ENCODE measurements at places on chromosomes 7 and 10.

GRCh38 chr7:15556339-15557105 is 5.3 kb downstream of the AGMO start:
- no peak for ATAC-seq

DNA sequence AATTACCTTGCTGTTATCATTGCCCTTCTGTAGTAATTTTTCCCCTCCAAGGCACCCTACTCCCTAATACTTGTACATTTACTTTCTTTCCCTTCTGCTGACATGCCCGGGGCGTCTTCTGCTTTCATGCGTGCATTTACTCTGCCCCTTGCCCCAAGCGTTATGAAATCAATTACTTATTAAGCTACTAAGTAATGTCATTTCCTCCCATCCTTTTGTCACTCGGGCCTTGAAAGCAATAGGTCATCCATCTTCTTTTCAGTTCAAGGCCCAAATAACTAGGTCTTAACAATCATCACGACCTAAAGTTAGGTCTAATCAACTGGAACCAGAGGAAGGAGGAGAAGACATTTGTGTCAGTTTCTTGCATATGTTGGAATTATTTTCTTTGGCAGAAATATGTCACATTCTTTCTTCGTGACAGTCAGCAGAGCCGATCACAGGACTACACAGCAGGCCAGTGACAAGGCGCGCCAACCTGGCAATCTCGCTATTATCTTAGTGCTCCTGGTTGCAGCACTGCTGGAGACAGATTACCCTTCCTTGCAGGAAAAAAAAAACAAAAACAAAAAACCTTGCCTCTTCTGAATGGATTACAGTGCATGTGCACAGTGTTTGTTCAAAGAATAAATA is 179.2 kb downstream of the RELN start:
- ATAC-seq = no peak

- ATAC-seq = peak; percentile 95
These were observed 100.0 kb upstream of the EGR2 start for GRCh38 chr10:62916141-62916603.

DNA sequence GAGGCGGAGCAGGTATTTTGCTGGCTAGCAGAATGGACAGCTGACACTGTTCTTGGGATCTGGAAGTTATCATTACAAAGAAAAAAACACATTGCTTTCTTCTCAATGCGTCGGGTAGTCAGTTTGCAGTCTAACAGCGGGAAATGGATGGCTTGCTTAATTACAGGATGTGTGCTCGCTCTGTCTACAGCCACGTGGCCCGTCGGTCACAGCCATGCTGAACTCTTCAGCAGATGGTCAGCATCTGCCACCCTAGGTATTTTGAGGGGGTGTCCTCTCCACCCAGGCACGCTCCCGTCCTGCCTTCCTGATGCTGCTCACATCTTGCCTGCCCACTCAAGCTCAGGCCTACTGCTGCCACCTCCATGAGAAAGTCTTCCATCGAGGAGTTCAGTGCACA is 20.4 kb upstream of the INMT start:
- ATAC-seq = no peak

GRCh38 chr10:21194510-21194993 is 297.4 kb upstream of the NEBL start:
- peak; percentile 82 for ATAC-seq

GRCh38 chr10:132650611-132651250 is 113.1 kb downstream of the INPP5A start:
- ATAC-seq = no peak

DNA sequence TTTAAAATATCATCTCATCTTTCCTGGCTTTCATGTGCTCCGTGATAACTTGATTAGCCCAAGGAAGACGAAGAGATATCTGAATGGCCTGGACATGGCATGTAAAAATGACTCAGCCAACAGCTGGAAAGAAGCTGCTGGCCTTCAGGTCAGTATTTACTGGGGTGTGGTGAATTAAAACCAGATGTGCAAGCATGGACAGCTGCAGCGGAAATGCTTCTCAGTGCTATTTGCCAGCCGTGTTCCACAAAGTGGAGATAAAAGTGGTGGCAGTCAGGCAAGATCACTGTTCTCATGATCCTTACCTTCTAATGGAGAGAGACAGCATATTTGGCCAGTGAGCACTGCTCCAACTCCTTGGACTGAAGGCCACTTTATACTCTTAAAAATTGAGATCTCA is 203.1 kb upstream of the VSTM2A start:
- ATAC-seq = no peak

- ATAC-seq = no peak
These were observed 8.4 kb downstream of the GOLGA7B start for GRCh38 chr10:97858001-97858439.

- ATAC-seq = no peak
These were observed 35.8 kb upstream of the TMEM236 start for GRCh38 chr10:17716161-17716560.

- no peak for ATAC-seq
These were observed 153.7 kb upstream of the NPVF start for GRCh38 chr7:25381818-25382589.

DNA sequence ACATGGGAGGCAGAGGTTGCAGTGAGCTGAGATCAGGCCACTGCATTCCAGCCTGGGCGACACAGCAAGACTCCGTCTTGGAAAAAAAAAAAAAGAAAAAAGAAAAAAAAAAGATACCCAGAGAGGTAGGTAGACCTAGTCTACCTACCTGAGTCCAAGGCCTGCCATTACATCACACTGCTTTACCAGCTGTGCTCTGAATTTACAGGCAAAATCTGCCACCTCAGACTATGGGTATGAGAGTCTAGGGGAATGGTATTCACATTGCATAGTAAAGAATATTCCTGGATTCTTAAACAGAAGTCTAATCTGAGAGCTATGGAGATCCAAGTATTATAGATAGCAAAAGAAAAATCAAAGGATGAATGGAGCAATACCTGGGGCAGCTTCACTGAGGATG is 50.2 kb downstream of the NDUFB2 start:
- ATAC-seq = no peak

- ATAC-seq = no peak
These were observed 131.0 kb downstream of the PLXDC2 start for GRCh38 chr10:19947215-19947614.

GRCh38 chr7:135253851-135254771 is 20.5 kb downstream of the STRA8 start:
- ATAC-seq = peak; percentile 79

DNA sequence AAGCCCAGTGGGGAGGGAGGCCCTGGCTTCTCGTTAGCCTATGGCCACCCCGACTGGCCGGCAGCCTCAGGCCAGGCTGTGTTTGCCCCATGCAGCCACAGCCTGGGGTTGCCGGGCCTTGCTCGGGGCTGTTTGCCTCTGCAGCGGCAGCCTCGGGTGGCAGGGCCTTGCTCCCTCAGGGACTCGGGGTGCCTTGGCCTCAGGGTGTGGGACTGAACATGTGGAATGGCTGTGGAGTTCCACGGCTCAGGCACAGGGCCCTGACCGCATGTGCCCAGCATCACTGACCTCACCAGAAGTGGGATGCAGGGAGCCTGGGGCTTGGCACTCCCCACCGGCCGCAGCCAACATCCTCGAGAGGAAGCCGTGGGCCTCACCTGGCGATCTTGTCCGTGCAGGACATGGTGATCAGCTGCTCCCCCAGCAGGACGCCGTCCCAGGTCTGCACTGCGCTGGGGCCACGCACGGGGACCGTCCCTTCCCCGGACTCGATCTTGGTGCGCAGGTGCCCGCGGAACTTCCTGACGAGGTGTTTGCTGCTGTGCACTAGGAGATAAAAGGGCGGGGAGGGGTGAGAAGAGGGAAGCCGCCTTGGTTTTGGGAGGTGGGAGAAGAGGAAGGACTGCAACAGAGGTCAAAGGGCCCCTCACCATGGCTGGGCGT is 160.5 kb downstream of the WDR37 start:
- ATAC-seq = no peak

GRCh38 chr10:89224739-89225443 is 17.8 kb upstream of the CH25H start:
- ATAC-seq = peak; percentile 41

GRCh38 chr10:34995925-34996324 is 94.2 kb downstream of the CUL2 start:
- ATAC-seq = no peak

DNA sequence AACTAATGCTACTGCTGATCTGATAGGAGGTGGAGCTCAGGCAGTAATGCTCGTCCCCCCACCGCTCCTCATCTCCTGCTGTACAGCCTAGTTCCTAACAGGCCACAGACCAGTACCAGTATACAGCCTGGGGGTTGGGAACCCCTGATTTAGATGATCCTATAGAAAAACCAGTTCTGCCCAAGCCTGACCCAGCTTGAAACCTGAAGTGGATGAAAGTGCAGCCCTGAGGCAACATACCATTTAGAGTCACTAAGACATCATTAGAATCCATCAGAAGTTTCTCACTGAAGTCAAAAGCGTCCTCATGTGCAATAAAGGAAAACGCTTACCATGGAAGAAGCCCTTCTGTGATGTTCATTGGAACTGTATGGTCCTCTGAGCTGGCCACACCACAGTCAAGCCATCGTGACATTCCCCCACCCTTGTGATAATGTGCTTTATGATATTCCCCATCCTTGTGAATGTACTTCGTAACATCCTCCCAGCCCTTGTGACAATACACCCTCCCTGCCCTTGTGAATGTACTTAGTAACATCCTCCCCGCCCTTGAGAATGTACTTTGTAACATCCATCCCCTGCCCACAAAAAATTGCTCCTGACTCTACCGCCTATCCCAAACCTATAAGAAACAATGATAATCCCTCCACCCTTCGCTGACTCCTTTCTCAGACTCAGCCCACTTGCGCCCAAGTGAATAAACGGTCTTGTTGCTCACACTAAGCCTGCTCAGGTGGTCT is 65.9 kb upstream of the HECTD2 start:
- peak; percentile 83 for ATAC-seq

DNA sequence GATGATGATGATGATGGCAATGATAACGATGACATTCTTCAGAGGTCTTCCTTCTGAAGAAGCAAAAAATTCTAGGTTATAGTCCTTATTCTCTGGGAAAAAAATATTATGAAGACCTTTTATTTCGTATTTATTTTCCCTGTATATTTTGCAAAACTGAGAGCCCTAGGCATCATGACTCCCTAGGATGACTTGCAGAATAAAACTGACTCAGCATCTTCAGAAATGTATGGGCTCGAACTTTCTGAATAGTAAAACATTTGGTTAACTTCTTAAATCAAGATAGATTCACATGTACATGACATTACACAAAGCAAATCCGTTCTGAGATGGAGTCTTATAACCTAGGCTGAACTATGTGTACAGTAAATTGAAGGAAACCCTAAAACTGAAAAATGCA is 29.4 kb downstream of the DKK1 start:
- no peak for ATAC-seq

DNA sequence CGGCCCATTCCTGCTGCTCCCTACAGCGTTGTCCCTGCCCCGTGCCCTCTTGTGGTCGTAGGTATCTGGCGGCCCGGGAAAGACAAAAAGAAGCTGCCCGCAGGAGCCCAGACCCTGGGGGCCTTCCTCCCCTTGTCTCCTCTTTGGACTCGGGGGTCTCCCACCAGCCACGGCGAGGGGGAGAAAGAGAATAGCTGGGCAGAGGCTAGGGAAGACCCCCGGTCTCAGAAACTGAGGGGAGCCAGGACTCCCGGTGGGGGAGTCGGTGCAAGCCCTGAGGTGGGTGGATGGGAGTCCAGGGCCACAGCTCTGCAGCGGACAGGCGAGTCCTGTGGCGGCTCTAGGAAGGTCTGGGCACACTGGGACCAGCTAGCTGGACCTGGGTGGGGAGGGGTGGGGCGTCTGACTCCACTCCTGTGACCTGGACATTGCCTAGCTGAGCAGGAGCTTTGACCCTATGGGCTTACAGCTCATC is 1.3 kb upstream of the SH2D4B start:
- no peak for ATAC-seq

DNA sequence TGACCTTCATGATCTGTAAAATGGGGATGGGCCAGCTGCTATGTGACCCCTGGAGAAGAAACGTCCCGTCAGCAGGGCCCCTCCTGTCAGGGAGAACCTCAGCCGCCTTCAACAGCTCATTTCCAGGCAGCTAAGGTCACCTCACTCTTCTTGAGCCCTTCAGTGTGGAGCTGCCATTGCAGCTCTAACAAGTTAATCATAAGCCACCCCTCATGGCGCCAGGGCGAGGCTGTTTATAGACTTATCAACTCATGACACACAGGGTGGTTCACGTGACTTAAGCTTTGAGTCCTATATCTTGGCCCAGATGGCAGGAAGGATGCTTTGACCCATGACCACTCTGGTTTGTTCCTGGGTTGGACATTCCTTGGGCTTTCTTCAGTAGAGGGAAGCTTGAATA is 315.1 kb downstream of the TNS3 start:
- ATAC-seq = peak; percentile 23

GRCh38 chr10:127989481-127990012 is 82.6 kb downstream of the PTPRE start:
- no peak for ATAC-seq

DNA sequence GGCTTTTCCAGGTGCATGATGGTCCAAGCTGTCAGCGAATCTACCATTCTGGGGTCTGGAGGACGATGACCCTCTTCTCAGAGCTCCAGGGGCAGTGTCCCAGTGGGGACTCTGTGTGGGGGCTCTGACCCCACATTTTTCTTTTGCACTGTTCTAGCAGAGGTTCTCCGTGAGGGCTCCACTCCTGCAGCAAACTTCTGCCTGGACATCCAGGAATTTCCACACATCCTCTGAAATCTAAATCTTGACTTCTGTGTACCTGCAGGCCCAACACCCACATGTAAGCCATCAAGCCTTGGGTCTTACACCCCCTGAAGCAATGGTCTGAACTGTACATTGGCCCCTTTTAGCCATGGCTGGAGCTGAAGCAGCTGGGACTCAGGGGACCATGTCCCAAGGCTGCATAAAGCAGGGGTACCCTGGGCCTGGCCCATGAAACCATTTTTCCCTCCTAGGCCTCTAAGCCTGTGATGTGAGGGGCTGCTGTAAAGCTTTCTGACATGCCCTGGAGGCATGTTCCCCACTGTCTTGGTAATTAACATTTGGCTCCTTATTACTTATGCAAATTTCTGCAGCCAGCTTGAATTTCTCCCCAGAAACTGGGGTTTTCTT is 86.9 kb downstream of the ZNF783 start:
- no peak for ATAC-seq

DNA sequence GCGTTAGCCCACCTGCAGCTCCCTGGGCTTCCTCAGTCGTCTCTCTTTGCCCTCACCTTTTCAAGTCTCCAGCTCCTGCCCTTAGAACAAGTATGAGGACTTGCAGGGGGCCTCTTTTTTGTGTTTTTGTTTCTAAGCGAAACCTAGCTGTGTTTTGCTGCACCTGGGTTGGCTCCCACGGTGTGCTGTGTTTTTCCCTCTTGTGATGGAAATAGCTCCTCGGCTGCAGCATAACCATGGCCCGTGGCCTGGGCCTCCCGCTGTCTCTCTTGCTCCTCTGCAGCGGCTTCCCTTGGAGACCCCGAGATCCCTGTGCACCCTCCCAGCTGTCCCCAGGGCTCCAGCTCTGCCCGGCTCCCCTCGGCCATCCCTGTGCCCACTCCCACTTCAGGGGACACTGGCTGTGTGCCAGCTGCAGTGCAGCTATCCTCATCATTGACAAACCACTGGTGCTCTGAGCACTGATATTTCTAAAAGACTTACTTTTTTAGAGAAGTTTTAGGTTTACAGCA is 75.6 kb upstream of the TCERG1L start:
- ATAC-seq = no peak

- ATAC-seq = no peak
These were observed 1.7 kb downstream of the DPY19L1 start for GRCh38 chr7:35035511-35035961.

Measured in esophagus mucosa (tissue), 1 donor.